Stimulated activated CD8-positive, alpha-beta memory T cell treated with anti-CD3 and anti-CD28 coated beads, Interleukin-4, amount 100 ng/mL, for 1 hour (primary cell): ENCODE measurements at places on chromosomes 5 and 9.

DNA sequence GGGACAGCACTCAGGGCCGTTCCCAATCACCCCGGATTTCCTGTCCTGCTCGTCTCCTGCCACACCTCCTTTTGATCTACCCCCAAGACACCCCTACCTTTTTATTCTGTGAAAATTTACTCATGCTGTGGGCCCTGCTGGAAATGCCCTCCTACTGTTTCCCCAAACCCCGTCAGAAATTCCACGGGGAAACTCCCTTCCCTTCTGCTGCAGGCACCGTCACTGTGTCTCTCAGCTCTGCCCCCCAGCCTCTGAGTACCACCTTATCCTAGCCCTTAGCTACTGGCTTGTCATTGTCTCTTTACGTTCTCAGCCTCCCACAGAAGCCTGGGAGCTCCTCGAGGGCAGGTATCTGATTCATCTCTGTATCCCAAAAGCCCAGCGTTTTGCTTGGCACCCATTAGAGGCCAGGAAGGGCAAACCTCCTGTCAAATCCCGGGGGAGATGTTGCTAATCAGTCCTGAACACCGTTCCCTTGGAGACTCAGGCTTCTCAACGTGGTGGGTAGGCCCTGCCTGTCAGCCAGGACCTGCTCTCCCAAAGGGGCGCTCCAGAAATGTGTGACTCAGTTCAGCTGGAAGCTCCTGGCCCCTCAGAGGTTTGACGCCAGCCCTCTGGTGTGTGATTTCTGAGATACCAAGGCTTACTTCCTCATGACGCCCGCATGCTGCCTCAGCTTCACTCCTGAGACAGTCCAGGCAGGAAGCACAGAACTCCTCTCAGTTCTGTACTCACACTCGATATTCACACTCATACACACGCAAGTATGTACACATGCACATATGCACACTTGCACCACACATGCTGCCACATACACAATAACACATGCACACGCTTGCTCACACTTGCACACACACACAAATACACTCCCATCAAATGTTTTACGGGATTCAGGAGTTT, 50.7 kb upstream of the GRHPR start:
- DNase-seq, result no peak

DNA sequence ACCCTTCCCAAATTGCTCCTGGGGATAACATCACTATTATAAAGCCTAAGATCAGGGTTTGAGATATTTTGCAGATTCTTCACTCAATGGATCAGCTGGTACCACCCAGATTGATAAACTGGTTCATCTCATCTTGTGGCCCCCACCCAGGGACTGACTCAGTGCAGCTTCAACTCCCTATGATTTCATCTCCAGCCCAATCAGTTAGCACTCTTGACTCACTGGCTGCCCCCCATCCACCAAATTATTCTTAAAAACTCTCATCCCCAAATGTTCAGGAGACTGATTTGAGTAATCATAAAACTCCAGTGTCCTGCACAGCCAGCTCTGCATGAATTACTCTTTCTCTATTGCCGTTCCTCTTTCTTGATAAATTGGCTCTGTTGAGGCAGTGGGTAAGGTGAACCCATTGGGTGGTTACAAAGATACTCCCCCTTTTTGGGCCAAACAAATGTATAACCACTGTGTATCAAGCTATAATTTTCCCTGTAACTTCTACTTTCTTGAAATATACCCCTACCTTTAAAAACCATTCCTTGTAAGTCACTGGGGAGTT, 263.3 kb upstream of the IL12B start:
- DNase-seq, result no peak

DNA sequence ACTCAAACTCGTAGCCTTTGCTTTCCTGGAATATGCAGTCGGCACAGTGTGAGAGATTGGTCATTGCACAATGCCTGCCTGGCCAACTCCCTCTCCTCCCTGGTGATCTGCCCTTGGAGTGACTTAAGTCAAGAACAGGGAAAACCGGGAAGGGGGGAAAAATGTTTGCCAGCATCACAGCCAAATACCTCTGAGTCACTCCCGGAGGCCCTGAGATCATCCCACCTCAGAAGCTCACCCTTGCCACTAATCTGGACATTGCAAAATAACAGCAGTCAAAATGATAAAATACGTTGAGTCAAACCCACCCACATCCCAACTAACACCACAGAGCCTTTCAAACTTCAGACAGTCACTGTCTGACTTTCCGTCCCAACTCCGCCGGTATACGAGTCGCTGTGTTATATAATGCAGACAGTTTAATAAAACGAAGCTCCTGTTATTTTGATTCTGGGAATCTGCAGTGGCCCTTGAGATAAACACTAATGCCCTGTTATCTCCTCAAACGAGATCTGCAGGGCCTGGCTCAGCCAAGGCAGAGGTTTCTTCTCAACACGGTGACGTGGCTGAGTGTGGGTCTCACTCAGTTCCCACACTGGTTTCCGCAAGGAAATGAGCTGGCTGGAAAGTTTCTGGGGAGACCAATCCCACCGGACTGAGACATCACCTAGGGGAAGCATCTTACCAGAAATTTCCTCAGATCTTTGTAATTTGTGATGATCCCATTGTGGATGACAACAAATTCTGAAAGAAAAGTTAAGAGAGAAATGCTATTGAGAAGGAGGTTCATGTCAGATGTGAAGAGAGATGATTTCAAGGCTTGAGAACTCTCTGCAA, 22.1 kb downstream of the GFPT2 start:
- no peak for DNase-seq

GRCh38 chr5:96294884-96295202, 138.2 kb downstream of the PCSK1 start:
- no peak for DNase-seq

- DNase-seq, result no peak
Measured at GRCh38 chr5:32159328-32160072, 14.6 kb downstream of the GOLPH3 start.

- no peak for DNase-seq
Measured at GRCh38 chr5:115713408-115713807, 87.6 kb upstream of the TMED7 start.

- DNase-seq, result peak; percentile 8
Measured at GRCh38 chr9:5629312-5630080, 589 bp downstream of the RIC1 start.

- DNase-seq, result no peak
Measured at GRCh38 chr5:175548626-175549311, 70.4 kb downstream of the SFXN1 start.

GRCh38 chr9:131409458-131409992, 15.6 kb downstream of the PRRC2B start:
- no peak for DNase-seq

DNA sequence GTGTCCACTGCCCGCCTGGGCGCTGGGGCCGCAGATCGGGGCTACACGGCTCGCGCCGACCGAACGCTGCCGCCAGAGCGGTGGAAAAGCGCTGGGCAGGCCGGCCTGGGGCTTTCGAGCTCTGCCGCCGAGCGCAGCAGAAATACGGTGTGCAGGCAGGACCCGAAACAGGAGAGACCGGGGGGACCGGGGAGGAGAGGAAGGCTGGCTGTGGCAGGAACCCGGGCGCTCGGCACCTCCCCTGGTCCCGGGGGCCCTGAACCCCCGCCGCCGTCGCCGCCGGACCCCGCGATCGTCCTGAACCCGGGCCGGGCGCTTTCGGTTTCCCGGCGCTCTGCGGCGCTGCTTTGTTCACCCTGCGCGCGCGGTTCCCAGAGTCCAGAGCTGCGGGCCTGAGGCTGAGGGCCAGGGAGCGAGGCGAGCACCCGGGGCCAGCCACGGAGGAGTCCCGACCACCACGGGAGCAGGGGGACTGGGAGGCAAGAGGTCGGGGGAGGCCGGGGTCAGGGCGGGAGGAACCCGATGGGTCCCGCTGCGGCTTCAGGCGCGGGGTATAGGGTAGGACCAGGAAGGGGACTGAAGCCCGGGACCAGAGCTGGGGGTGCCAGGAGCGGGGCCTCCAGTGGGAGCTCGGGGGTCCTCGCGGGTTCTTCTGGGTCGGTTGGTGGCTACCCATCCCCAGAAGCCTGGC, 12.0 kb downstream of the IRX2 start:
- DNase-seq, result no peak

GRCh38 chr9:117825609-117826347, 121.6 kb downstream of the TLR4 start:
- peak; percentile 0 for DNase-seq

DNA sequence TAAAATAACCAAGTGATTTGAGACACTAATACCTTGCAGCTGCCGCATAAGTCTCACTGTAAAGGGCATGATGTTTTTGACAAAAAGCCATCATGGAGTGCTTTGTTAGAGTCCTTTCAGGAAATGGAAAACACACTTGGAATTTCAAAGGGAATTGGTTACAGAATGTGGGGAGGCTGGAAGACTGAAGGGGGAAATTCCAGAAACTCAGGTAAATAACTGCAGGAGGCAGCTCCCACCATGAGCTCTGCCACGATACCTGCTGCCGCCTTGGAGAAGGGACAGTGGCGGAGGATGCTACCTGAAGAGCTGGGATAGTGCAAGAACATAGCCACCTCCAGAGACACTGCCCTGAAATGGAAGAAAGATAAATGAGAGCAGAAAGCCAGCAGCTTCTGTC, 66.9 kb downstream of the PRKACG start:
- no peak for DNase-seq

DNA sequence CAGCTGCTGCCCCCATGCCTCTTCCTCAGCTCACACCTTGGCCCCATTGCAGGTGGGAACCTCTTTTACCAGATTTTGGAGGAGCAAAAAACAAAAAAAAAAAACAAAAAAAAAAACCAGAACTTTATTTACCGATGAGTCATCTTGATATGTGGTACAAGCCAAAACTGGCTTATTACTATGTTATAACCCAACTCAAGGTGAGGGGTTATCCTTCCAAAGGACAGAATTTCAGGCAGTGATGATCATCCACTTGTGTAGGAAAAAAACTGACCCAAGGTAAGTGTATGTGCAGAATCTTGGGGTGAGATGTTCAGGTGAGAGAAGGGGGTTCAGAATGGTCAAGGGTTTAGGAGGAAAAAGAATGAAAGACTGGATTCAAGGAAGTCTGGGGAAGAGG, 142.6 kb upstream of the FST start:
- no peak for DNase-seq

DNA sequence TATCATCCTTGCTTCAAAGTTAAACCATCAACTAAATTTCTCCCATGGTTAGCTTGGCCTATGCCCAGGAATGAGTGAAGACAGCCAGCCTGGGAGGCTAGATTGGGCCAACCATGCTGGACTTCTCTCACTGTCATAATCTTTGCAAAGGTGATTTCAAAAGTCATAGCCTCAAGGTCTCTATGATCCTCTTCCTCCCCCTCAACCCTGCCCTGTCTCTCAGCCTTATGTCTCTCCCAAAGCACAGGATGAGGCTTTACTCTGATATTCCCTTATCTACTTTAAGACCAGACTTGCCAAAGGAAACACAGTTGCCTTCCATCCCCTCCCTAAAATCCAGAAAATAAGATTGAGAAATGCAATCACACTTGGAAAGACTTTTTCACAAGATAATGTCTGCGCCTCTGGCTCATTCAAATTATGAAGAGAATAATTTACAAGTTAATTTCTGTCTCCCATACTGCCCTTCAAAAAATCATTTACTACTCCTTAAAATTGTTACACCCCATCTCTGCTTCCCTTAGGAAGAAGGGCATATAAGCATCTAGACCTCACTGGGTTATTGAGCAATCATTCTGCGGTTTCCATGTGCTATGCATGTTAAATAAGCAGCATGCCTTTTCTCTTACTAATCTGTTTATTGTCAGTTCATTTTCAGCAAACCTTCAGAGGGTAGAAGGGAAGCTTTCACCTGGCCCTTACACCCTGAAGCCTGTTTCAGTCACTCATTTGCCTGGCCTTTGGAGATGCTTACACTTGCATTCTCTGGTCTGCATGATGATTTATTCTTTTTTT, 113.8 kb upstream of the ANKRD55 start:
- DNase-seq, result no peak
